ENCODE measurements at places on chromosomes 12 and 14.
A peak's percentile ranks its signal among the peaks of the same experiment; 100 is the strongest.

GRCh38 chr12:55705782-55706402 is 1.8 kb downstream of the ITGA7 start:
- no peak for DNase-seq

DNA sequence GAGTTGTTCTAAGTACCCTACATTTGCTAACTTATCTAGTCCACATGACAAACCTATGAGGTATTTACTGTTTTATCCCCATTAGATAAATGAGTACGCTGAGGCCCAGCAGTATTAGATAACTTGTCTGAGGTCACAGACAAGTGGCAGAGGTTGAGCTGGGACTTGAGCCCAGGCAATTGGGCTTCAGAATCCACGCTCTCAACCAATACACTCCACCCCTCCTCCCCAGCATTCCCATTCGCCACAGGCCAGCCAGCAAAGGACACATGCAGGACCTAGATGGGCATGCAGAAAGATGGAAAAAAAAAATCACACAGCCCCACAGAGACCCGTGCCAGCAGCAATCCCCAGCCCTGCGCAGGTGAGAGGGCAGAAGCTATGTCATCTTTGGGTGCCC is 12.4 kb downstream of the HDAC7 start:
- DNase-seq, result no peak

- DNase-seq, result no peak
Measured at GRCh38 chr12:823028-823698, 70.8 kb downstream of the WNK1 start.

- no peak for DNase-seq
Measured at GRCh38 chr14:102917056-102917385, 5.4 kb upstream of the AMN start.

GRCh38 chr14:103547455-103547940 is 15.0 kb downstream of the BAG5 start:
- no peak for DNase-seq

- DNase-seq, result no peak
Measured at GRCh38 chr14:61802010-61802568, 39.9 kb downstream of the SNAPC1 start.

- DNase-seq, result no peak
Measured at GRCh38 chr14:60845523-60845922, 111.0 kb downstream of the MNAT1 start.

DNA sequence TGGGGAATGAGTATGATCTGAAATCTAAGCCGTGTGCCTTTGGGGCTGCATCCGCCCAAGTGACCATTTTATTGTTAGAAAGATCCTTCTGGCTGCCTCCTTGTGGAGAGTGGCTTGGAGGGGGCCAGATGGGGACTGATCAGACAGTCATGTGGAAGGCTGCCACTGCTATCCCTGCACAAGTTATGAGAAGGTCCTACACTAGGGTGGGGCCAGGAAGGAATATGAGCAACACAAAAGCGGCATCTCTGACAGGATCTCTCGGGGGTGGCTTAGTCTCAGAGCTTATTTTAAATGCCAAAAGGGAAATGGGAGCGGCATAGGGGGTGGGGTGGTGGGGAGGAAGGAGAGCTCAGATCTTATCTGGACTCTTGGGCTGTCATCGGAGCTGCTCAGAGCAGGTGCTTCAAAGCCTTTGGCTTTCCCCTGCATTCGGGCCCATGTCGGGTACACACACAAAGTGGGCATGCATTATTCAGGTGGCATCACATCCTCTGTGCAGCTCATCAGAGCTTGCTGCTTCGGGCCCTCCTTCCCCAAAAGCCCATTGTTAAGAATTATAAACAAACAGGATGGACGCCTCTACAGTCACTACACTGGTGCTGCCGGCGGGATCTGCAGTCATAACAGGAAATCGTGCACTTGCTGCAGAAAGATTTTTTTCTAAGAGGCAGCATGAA is 805.4 kb downstream of the VRK1 start:
- DNase-seq, result peak; percentile 25

- no peak for DNase-seq
Measured at GRCh38 chr12:108732489-108733229, 1.3 kb upstream of the CORO1C start.

DNA sequence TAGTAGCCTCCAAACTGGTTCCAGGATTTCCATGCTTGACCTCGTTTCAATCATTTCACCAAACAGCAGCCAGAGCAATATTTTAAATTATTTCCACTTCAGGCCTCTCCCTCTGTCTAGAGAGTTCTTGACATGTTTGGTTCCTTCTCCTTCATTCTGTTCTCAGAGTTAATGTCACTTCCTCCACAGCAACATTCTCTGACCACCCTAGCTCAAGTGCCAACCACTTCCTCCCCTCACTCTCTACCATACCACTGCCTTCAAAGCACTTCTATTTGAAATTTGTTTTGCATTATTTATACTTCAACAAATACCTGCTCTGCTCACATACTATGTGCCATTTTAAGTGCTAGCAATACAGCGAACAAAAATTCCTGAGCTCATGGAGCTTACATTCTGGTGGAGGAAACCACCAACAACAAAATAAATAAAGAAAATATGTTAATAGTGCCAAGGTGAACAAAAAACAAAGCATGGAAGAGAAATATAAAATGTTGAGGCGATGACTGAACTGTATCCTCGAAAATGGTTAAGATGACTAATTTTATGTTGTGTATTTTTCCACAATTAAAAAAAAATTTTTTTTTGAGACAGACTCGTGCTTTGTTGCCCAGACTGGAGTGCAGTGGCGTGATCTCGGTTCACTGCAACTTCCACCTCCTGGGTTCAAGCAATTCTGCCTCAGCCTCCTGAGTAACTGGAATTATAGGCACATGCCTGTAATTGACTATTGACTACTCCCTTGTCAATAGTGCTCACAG is 17.3 kb downstream of the BAZ1A start:
- DNase-seq, result peak; percentile 5

DNA sequence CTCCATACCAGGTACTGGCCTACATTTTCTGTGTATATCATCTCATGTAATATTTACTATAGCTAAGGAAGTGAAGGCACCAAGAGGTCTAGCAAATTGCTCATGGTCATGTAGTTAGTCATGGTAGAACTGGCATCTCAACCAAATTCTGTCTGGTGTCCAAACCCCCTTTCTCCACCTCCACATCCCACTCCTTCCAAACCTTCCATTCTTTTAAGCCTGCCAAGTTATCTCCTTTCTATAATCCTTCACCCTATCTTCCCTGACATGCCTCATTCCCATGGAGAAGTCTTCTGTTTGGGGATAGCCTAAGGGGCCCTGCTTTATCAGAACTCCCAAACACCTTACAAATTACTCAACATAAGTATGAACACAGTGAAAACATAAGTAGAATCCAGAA is 196.2 kb upstream of the HMGA2 start:
- DNase-seq, result no peak

DNA sequence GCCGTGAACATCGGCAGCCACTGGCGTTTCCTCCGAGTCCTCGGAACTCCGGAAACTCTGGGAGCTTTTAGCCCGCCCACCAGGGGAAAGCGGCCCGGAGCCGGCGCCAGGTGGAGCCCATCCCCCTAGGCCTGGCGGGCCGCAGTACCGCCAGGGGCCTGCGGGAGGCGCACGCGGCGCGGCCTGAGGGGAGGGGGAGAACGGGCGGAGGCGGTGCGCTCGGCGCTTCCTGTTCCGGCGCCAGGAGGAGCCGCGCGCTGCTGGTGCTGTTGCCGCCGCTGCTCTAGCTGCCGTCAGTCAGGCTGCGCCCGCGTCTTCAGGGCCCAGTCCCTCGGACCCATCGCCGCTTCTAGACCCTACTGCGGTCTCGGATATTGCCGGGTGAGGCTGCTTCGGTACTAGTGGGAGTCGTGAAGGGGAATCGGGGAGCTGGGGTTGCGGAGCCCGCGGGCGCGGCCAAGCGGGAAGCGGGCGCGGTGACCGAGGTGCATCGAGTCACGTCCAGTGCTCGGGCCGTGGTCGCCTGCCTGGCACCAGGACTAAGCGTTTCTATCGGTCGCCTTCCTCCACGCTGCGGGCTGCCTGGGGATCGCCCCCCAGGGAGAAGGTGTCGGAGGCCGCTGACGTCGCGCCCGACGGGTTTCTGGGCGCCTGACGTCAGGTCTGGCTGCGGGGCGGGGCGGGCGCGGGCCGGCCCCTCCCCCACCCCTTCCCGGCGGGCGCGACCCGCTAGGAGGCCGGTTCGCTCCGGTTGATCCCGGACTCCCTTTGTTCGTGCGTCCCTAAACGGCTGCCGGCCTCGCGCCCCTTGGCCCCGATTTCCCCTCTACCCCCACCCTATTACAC is at the start of gene MAPK1IP1L:
MAPK1IP1L (plus strand) TSS at position 225 of the 846 bp plus-strand sequence. CDS start 10,037 bp downstream, outside the sequence.
- DNase-seq, result peak; percentile 72

DNA sequence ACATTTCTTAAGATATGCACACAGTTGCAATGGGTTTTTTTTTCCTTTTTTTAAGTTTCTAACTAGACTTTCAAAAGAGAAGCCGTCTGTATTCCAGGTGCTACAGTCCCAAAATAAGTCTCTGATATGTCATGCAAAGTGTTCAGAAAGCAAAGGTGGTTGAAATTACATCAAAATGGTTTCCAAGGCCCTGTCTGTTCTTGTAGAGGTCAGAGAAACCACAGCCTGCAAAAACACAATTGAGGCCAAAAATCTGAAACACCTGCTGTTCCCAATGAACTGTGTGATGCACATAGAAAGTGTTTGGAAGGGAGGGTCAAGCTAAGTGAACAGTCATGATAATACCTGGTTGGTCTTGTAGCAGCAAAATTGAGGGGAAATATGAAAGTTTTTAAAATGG is 91.0 kb downstream of the VRK1 start:
- DNase-seq, result no peak

- DNase-seq, result no peak
Measured at GRCh38 chr12:32027684-32028365, 68.6 kb downstream of the RESF1 start.

DNA sequence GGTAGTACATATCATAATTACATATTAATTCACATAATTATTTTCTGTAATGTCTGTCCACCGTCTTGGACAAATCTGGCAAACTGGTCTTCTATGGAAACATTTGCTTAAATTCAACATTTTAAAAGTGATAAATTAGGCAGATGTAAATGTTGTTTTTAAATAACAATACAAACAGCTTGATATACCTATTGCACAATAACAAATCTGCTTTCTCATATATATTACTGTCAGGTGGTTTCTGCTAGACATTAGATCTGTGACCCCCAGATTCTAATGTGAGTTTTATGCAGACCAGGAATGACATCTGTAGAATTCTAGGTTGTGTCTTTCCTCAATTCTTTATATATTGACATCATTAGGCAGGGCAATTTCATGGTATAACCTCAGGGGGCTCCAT is 173.3 kb downstream of the CCDC59 start:
- no peak for DNase-seq

DNA sequence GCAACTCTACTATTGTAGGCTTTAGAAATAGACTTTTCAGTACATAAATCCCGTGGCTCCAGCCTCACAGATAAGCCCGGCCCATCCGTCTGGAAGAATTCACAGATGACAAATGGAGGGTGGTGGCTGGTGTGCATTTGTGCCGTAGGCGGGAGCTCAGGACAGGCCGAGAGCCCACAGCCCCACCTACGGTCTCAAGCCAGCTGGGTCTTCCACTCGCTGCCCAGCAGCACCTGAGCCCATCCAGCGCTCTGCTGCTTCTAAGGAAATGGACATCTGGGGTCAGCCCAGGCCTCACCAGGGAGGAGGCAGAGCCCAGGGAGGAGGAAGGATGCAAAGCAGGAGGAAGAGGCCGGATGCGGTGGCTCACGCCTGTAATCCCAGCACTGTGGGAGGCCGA is 72.8 kb downstream of the KIF26A start:
- DNase-seq, result no peak

- DNase-seq, result no peak
Measured at GRCh38 chr14:85501751-85502150, 28.2 kb upstream of the FLRT2 start.

GRCh38 chr12:47214771-47215170 is 135.0 kb upstream of the AMIGO2 start:
- DNase-seq, result no peak

GRCh38 chr12:68971404-68971803 is 38.4 kb upstream of the CPM start:
- no peak for DNase-seq

DNA sequence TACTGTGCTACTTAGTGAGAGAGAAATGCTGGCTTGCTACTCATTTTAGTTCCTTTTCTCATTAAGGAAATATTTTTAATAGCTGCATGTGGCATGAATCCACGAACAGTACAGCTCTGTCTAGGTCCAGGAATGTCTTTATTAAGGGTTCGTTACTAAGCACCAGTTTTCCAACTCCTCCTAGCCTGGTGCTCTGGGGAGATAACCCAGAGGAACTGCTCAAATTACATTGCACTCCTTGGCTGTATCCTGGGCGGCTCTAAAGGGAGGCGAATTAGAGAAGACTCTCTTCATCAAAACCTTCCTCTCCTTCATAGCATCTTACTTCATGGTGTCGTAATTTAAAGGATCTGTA is 101.3 kb downstream of the PPM1A start:
- DNase-seq, result no peak

GRCh38 chr12:77102691-77103090 is 37.3 kb upstream of the E2F7 start:
- DNase-seq, result no peak

GRCh38 chr12:113328368-113328889 is 6.5 kb downstream of the SLC8B1 start:
- no peak for DNase-seq

DNA sequence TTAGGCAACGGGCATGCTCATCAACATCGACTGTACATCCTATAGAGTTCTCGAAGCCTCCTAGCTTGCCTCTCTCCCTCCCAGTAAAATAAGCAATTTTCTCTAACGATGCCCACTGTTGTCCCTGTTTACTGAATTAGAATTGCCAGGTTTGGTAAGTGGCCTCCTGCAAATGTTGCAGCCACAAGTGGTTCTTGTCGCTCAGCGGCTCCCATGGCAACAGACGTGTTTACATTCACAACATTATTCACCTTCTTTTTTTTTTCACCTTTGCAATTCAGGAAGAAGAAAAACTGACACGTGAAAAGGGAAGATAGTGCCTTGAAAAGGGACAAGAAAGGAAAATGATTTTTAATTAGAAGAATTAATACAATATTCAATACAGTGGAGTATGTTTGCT is 100.9 kb upstream of the PKP2 start:
- DNase-seq, result no peak

DNA sequence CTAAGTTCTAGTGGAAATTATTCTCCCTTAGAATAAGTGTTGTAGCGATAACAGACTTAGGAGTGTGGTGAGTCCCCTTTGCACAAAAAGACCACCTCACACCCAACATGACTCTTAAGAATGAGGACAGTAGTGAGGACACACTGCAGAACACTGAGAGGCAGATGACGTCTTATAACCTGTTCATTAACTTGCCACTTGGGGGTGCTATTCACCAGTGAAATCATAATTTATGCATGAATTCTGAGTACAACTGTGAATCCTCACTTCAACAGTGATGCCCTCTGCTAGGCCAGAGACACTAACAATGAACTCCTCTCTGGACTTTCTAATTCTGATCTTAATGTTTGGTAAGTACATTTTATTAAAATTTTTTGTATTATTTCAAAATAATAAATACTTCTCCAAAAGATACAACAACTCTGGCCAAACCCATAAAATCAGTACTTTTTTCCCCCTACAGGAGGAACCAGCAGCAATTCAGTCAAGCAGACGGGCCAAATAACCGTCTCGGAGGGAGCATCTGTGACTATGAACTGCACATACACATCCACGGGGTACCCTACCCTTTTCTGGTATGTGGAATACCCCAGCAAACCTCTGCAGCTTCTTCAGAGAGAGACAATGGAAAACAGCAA is 274.7 kb downstream of the DAD1 start:
- DNase-seq, result no peak

Data from activated CD8-positive, alpha-beta memory T cell treated with anti-CD3 and anti-CD28 coated beads for 4 hours (primary cell).